Liver (tissue), 10 donors: ENCODE measurements at places on chromosomes 3 and 15. TPM values are rescaled to one million over a fixed set of nuclear protein-coding genes. Genes with fewer than 3 reads are reported as not detected.

The TMEM207 gene
- total RNA-seq = not detected

The GRAMD2A gene
- not detected for total RNA-seq

The PLCD1 gene
- total RNA-seq = 9.5 TPM

GRCh38 chr3:140273542-140274195 is 338.7 kb downstream of the CLSTN2 start:
- no peak overlapping the region for H3K27ac ChIP-seq
- DNase-seq = no peak
- H3K36me3 ChIP-seq = no peaks in the 10 kb centered on the region

GRCh38 chr15:64166102-64166890 is 3.5 kb upstream of the PPIB start:
- no peak for DNase-seq
- H3K4me1 ChIP-seq = peaks cover 18% of the 10 kb centered on the region
- H3K27me3 ChIP-seq = no peaks in the 10 kb centered on the region
- no peaks in the 10 kb centered on the region for H3K36me3 ChIP-seq
- H3K27ac ChIP-seq = no peak overlapping the region

- no peaks in the 10 kb centered on the region for H3K27me3 ChIP-seq
- H3K4me3 ChIP-seq = no peak overlapping the region
- no peaks in the 10 kb centered on the region for H3K4me1 ChIP-seq
- no peaks in the 10 kb centered on the region for H3K36me3 ChIP-seq
- no peak for DNase-seq
Measured at GRCh38 chr3:178198329-178198728, 337.9 kb upstream of the KCNMB2 start.

DNA sequence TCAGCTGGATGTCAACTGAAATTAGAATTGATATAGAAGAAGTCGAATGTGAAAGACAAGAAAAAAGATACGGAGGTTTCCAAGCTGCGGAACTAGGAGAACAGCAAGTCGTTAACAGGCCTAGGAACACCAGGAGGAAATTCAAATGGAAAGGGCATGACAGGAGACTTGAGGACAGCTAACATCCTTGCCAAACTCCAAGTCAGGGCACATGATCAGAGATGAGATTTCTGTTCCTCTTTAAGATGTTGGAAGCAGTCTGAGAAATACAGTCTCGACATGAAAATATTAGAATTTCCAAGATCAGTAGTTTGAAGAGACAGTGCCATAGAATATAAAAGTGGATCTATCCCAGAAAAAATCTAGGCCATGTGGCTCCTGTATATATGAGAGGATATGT is 5.0 kb downstream of the MYO5A start:
- DNase-seq = no peak
- H3K27ac ChIP-seq = no peak overlapping the region
- H3K4me1 ChIP-seq = peaks cover 4% of the 10 kb centered on the region
- H3K4me3 ChIP-seq = no peak overlapping the region

- H3K4me1 ChIP-seq = no peaks in the 10 kb centered on the region
- H3K27ac ChIP-seq = no peak overlapping the region
- H3K36me3 ChIP-seq = no peaks in the 10 kb centered on the region
- no peaks in the 10 kb centered on the region for H3K27me3 ChIP-seq
- DNase-seq = no peak
Measured at GRCh38 chr15:93196135-93196670, 107.2 kb upstream of the RGMA start.

GRCh38 chr15:86127547-86127946 is 47.9 kb downstream of the AGBL1 start:
- H3K27ac ChIP-seq = no peak overlapping the region
- no peaks in the 10 kb centered on the region for H3K36me3 ChIP-seq
- DNase-seq = no peak
- H3K27me3 ChIP-seq = no peaks in the 10 kb centered on the region
- no peak overlapping the region for H3K4me3 ChIP-seq

DNA sequence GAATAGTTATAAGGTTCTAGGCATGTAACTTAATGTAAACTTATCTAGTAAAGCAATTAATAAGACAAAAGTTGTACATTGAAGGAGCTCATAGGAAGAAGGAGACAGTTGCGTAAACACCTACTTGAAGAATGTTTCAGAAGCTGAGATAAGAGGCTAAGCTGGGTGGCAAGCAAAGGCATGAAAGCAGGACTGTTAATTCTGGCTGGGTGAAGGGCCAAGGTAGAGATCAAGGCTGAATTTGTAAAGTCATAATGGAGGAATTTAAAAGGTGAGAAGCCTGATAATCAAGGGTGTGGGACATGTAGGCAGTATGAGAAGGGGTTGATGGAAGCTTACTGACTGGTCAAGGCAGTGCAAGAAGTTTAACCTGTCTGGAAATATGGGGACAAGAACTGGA is 80.4 kb upstream of the TGFBR2 start:
- H3K4me3 ChIP-seq = no peak overlapping the region
- H3K27me3 ChIP-seq = no peaks in the 10 kb centered on the region

- H3K4me3 ChIP-seq = no peak overlapping the region
- no peaks in the 10 kb centered on the region for H3K36me3 ChIP-seq
- H3K4me1 ChIP-seq = no peaks in the 10 kb centered on the region
Measured at GRCh38 chr3:133330065-133330464, 69.8 kb upstream of the BFSP2 start.
